ENCODE measurements at places on chromosomes 2 and 18.

- H3K36me3 ChIP-seq = no peaks in the 10 kb centered on the region
- no peaks in the 10 kb centered on the region for H3K4me1 ChIP-seq
- H3K27ac ChIP-seq = no peak overlapping the region
- no peaks in the 10 kb centered on the region for H3K27me3 ChIP-seq
- H3K4me3 ChIP-seq = no peak overlapping the region
Observed at GRCh38 chr2:223383315-223383714, 218.8 kb downstream of the SCG2 start.

DNA sequence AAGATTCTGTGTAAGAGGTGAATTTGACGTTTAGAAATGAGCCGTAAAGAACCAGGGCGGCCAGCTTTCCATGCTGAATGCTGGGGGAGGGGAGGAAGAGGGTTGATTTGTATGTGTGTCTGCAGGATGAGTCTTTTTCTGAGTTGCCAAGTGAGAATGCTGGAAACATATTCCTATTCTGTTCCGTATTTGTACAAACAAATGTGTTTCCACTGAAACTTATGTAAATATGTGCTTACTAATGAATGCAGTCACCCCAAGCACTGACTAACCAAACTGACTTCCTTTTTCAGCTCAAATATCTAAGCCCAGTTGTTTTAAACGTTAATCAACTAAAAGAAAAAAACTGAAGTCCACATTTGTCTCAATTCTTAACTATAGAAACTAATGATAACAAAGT is 74.9 kb upstream of the APCDD1 start:
- H3K27ac ChIP-seq = no peak overlapping the region
- H3K4me1 ChIP-seq = peaks cover 15% of the 10 kb centered on the region
- H3K27me3 ChIP-seq = no peaks in the 10 kb centered on the region
- no peak for DNase-seq
- no peaks in the 10 kb centered on the region for H3K36me3 ChIP-seq

- H3K4me1 ChIP-seq = peaks cover 21% of the 10 kb centered on the region
- no peak for DNase-seq
- peaks cover 20% of the 10 kb centered on the region for H3K27me3 ChIP-seq
- H3K4me3 ChIP-seq = no peak overlapping the region
Observed at GRCh38 chr2:96112501-96113366, 3.6 kb downstream of the ADRA2B start.

GRCh38 chr2:6352906-6353515 is 512.7 kb downstream of the CMPK2 start:
- no peaks in the 10 kb centered on the region for H3K27me3 ChIP-seq
- peaks cover 8% of the 10 kb centered on the region for H3K4me1 ChIP-seq
- H3K4me3 ChIP-seq = no peak overlapping the region
- no peak overlapping the region for H3K27ac ChIP-seq
- no peak for DNase-seq

DNA sequence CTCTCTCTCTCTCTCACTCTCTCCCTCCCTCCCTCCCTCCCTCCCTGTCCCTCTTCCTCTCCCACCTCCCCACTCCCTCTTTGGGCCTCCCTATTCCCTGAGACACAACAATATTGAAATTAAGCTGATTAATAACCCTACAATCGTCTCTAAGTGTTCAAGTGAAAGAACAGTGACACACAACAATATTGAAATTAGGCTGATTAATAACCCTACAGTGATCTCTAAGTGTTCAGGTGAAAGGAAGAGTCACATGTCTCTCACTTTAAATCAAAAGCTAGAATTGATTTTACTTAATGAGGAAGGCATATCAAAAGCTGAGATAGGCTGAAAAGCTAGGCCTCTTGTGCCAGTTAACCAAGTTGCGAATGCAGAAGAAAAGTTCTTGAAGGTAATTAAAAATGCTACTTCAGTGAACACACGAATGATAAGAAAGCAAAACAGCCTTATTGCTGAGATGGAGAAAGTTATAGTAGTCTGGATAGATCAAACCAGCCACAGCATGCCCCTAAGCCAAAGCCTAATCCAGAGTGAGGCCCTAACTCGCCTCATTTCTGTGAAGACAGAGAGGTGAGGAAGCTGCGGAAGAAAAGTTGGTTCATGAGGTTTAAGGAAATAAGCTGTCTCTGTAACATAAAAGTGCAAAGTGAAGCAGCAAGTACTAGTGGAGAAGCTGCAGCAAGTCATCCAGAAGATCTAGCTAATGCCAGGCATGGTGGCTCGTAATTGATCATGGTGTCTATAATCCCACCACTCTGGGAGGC is 21.3 kb downstream of the MALT1 start:
- H3K27me3 ChIP-seq = no peaks in the 10 kb centered on the region
- DNase-seq = no peak

DNA sequence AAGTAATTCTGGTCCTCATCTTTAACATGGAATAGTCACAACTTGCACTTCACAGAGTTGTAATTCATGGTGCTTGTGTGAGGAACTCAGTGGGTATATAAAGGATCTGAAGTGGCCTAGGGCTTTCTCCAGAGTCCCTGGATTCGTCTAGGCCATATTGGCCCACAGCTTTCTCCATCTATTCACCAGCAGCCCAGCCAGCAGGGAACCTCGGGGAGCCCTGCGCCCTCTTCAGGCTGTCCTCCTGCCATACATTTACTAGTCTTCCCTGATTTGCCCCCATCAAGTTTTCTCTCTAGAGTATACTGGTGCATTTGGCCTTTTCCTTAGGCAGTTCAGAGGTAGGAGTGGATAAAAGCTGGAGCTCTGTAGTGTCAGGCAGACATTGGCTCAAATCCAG is 278.3 kb downstream of the MYCN start:
- no peaks in the 10 kb centered on the region for H3K27me3 ChIP-seq
- peaks cover 18% of the 10 kb centered on the region for H3K4me1 ChIP-seq
- H3K36me3 ChIP-seq = no peaks in the 10 kb centered on the region

DNA sequence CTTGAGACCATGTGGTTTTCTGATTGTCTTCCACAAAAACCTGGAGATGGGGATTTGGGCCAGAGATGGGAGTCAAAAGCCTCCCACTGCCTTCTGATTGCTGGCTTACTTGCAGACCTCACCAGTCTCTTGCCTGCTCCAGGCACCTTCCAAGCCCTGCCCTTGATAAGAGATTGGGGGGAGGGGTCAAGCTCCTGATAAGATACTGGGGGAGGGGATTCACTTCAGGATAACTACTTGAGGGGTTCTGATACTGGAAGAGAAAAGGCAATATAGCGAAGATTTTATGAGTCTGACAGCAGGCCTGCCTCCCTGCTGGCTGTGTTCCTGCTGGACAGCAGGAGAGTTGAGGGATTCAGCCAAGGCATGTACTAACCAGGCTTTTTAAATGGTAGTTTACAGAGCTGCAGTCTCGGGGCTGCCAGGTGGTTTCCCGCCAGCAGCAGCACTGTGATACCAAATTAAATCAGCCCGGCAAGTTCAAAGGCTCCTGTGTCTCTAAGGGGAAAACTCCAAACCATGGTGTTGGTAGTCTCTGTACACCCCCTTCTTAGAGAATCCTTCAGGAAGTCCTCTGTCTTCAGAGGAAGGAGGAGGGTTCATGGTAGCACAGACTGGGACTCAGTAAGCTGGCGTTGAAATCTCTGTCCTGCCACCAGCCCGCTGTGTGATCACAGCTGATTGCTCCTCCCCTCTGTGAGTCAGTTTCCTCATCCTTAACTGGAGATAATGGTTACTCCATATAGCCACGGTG is 58.3 kb downstream of the FBXO36 start:
- no peaks in the 10 kb centered on the region for H3K36me3 ChIP-seq
- peaks cover 12% of the 10 kb centered on the region for H3K4me1 ChIP-seq
- no peaks in the 10 kb centered on the region for H3K27me3 ChIP-seq
- H3K4me3 ChIP-seq = no peak overlapping the region

GRCh38 chr2:231111987-231112386 is 12.9 kb downstream of the HTR2B start:
- no peak overlapping the region for H3K27ac ChIP-seq
- no peak for DNase-seq
- no peak overlapping the region for H3K4me3 ChIP-seq
- no peaks in the 10 kb centered on the region for H3K27me3 ChIP-seq

All from spinal cord (tissue), 10 donors.